ENCODE measurements at places on chromosomes 16 and 17.
A peak's percentile ranks its signal among the peaks of the same experiment; 100 is the strongest.

GRCh38 chr17:80428363-80428762 lies 13.4 kb downstream of the ENDOV start:
- no peak for DNase-seq

GRCh38 chr17:65559804-65560627 lies 1.4 kb downstream of the AXIN2 start:
- no peak for DNase-seq

- peak; percentile 39 for DNase-seq
Measured at GRCh38 chr17:61805399-61805798, 57.9 kb downstream of the BRIP1 start.

DNA sequence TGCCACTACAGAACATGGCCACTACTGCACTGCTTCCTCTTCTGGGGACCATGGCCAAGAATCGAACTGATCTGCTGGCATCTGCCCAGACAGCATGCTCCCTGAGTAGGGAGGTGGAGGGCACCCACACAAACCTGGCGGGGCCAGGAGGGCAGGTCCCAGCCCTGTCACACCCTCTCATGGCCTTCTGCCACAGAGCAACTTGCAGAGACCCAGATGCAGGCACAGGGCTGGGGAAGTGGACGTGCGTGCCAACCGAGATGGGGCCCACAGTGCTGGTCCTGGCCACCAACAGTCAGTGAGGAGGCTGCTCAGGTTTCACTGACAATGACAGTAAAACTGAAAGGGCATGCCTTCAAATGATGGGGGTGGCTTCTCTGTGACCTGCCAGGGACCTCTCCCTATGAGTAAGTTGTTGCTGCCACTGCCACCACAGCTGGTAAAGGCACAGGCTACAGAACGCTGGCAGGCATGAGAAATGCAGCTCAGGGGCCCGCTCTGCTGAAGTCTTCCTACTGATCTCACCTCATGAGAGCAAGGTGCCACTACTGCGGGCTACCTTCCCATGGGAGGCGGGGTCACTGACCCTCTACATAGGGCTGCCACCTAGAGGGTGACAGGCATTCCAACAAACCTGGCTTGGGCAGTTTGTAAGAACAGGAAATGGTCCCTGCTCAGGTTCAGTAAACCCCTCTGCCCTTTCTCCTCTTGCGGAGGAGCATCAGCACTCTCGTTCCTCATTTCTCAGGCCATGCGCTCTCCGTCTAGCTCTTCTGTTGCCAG lies 15.5 kb downstream of the HIC1 start:
- no peak for DNase-seq

GRCh38 chr16:27243725-27244362 lies 24.7 kb downstream of the NSMCE1 start:
- DNase-seq = no peak

DNA sequence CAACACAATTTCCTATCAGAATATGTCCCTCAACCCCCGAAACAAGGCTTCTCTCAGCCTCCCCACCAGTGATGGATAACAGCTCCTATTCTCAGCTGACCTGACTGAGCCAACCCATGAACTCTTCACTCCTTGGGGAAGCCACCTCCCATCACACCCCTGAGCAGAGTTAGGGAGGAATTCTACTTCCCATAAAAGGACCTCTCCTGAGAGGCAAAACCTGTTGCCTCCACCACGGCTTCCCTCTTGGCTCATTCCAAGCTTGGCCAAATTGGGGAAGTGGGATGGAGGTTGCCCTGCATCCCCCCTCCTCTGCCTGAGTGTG lies 5.7 kb upstream of the RASL10B start:
- DNase-seq = no peak

GRCh38 chr17:77528516-77529327 lies 388.0 kb downstream of the SEC14L1 start:
- no peak for DNase-seq

DNA sequence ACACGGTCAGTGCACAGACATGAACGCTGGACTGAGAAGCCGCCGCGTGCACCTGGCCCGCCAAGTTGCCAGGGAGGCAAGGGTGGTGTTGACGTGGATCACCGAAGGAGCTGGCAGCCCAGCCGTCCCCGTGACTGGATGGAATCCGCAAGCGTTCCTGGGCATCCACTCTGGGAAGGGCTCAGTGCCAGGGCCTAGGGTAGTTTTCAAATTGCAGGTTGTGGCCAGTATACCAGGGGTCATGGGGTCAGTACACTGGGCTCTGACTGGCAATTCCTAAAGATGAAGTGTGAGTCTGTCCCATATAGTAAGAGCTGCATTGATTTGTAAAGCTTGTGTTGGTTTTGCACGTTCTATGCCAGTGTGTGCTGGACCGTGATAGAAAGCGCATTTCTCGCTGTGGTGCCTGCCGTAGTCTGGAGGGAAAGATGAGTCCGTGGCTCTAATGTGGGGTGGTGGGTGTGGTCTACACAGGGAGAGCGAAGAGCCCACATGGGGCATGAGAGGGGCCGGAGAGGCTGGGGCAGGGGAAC lies 21.1 kb upstream of the METRNL start:
- no peak for DNase-seq

DNA sequence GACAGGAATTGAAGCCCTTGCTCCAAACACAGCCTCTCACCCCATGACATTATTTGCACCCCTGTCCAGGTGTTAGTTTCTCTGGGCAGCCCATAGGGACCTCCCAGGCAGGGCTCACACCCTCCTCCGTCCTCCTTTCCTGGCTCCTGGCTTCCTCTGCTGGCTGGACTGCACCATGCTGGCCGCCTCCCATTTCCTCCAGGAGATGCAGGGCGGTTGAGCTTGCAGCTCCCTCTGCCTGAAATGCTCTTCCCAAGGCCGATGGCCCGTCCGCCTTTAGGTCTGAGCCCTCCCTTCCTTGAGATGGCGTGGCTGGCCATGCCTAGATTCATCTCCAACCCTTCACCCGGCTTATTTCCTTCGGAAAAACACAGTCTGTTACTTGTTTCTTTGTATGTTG lies 334.8 kb downstream of the SNX29 start:
- no peak for DNase-seq

GRCh38 chr17:74417178-74418045 lies 14.5 kb upstream of the GPRC5C start:
- DNase-seq = no peak

GRCh38 chr17:78706271-78706915 lies 75.7 kb downstream of the CYTH1 start:
- no peak for DNase-seq

All from GM04504 (cell line).